Choroid plexus epithelial cell (primary cell): ENCODE measurements at places on chromosomes 13 and 19.

DNA sequence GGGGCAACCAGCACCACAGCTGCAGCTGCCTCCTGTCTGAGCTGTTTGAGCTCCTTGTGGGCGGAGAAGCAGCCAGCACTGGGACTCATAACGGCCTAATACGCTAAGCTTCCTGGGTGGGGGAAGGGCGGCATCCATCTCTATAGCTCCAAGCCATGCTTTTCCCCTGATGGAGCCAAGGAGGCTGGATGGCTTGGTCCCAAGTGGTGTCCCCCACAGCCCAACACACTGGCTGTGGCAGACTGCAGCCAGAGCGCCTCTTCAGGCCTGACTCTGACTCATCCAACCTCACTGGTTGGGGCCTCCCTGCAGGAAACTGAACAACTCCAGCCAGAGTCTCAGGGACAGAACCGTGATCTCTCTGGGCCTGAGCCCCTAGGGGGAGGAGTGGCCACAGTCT, 537.3 kb downstream of the SUCLA2 start:
- DNase-seq: peak; percentile 69

GRCh38 chr13:76942363-76942762, 5.9 kb upstream of the ACOD1 start:
- DNase-seq: no peak

DNA sequence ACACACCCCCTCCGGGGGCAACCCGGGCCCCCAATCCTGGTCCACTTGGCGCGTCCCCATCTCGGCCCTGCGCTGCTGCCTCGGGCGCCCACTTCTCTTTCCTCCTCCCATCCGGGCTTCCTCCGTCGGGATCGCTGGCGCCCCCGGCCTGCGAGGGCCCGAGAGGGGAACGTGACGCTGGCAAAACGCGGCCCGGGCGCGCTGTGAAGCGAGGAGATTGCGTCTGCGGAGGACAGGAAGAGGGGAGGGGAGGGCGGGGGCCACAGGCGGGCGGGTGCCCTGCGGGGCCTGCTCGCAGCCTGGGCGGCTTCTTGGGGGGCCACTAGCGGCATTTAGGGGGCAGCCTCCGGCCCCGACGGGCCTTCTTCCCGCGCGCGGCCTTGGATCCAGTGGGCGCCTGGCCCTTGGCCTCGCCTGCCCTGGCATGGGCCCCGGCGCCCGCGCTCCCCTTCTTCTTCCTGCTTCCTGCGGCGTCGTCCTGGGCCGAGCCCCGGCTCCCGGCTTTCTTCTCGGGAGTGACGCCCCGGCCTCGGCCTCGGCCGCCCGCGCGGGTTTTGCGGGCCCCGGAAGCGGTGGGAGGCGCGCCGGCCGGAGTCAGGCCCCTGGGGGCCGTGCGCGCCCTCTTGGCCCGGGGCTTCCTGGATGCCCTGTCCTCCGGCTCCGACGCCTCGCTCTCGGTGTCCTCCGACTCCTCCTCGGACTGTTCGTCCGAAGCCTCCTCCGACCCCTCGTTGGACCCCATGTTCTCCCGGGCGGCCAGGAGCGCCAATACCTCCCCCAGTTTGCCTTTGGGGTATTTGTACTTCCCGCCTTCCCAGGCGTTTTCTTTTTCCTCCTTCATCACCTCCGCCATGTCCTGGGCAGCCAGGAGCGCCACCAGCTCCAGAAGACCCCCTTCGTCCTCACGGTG, 2.2 kb downstream of the PNMA8B start:
- peak; percentile 34 for DNase-seq

GRCh38 chr13:49877629-49878218, 58.4 kb downstream of the SPRYD7 start:
- peak; percentile 10 for DNase-seq

DNA sequence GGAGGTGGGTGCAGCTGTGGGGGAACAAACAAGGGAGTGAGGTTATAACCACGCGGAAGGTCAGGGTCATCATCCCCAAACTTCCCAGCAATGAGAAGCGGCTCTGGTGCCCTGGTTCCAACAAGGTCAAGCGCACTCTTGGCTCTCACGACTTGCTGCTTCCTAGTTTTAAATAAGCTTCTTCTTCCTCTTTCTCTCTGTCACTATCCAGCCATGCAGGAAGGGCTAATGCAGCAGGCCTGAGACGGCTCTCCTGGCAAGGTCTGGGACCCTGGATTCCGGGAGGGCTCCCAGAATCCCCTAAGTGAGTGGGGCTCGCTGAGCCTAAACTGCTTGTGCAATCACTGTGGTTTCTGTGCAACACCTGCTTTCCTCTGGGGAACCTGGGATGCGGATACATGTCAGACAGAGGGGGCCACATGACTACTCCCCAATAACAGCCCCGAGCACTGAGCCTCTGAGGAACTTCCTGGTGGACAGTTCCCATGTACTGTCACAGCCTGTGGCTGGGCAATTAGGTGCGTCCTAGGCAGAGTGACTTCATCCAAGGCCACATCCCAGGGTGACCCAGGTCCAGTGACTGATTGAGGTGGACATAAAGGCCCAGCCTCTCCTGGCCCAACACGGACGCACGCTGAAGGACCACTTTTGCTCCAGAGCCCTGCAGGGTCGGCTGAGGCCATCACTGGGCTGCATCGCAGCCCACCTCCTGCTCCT, 24.2 kb downstream of the VRK3 start:
- DNase-seq: no peak

- no peak for DNase-seq
Measured at GRCh38 chr13:28967029-28967915, 147.1 kb downstream of the MTUS2 start.

- DNase-seq: no peak
Measured at GRCh38 chr13:112969692-112970338, 801 bp downstream of the MCF2L start.

DNA sequence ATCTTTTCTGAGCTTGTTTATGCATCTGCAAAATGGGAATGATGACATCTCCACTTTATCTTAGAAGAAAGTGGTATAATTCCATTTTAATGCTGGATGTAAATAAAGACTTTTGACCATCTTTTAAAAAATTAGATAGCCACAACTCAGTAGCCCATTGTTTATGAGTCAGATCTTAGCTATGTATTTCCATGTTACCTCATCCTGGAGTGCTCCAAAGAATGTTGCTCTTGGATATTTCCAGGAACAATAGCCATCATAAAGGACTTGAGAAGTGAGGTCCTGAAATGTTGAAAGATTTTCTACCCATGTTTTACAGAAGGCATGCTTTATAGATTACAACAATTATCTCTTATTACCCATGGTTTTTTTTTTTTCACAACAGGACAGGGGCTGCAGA, 229.3 kb upstream of the EDNRB start:
- DNase-seq: peak; percentile 59

DNA sequence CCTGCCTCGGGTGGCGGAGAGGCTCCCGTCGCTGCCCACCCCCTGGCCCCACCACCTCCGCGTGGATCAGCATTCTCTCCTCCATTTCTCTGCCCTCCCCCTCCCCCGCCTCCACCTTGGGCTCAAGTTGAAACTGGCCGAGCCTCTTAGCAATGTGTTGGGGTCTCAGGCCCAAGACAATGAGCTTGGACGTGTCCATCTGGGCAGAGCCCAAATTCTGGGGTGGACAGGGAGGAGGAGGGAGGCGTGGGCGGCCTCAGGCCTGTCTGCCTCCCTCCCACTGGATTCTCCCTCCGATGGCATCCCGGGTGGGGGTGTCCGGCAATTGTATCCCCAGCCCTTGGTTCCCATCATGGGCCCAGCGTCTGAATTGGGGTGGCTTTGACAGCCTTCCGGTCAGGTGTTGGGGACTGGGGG, 1.2 kb downstream of the CELF5 start:
- no peak for DNase-seq

DNA sequence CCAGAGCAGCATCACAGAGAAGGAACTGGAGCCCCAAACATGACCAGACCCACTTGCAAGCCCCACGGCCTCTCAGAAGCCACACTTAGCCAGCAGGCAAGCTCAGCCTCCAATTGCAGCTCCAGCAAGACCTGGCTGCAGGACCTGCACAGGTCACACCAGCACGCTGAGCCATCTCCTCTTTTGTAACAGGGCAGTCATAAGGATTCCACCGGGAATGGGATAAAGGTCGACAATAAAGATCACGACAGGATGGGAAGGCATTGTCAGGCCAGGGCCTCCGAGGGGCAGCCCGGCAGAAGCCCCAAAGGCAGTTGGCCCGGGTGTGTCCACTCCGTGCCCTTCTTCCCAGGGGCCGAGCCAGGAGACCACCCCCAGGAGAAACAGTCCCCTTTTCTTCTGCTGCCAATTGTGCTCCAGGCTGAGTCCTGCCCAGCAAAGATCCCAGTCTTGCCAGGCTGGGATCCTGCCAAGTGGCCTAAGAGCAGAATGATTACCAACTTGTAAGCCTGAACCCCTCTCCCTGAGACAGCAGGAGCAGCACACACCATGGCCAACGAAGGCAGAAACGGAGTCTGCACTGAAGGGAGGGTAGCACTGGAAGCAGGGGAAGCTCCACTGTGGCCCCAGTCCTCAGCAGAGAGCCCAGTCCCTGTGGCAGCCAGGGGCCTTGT, 12.5 kb downstream of the PEPD start:
- no peak for DNase-seq

GRCh38 chr13:30904043-30904442, 2.0 kb upstream of the MEDAG start:
- peak; percentile 64 for DNase-seq

- DNase-seq: peak; percentile 64
Measured at GRCh38 chr13:31046711-31047279, 114.3 kb downstream of the TEX26 start.

DNA sequence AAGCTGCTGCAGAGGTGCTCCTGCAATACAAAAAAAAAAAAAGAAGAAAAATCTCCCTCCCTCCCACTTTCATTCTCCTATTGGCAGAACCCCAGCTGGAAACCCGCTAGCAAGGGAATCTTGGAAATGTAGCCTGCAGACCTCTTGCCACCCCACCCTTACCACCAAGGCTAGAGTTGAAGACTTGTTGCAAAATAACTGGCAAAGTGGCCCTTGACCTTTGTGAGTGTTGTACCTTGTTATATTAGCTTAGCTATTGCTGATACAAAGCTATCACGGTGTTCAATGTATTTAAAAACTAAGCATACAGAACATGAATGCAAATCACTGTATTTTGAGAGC, 57.5 kb upstream of the KCTD4 start:
- DNase-seq: peak; percentile 52

GRCh38 chr19:15072930-15073647, 8.9 kb upstream of the OR1I1 start:
- no peak for DNase-seq

DNA sequence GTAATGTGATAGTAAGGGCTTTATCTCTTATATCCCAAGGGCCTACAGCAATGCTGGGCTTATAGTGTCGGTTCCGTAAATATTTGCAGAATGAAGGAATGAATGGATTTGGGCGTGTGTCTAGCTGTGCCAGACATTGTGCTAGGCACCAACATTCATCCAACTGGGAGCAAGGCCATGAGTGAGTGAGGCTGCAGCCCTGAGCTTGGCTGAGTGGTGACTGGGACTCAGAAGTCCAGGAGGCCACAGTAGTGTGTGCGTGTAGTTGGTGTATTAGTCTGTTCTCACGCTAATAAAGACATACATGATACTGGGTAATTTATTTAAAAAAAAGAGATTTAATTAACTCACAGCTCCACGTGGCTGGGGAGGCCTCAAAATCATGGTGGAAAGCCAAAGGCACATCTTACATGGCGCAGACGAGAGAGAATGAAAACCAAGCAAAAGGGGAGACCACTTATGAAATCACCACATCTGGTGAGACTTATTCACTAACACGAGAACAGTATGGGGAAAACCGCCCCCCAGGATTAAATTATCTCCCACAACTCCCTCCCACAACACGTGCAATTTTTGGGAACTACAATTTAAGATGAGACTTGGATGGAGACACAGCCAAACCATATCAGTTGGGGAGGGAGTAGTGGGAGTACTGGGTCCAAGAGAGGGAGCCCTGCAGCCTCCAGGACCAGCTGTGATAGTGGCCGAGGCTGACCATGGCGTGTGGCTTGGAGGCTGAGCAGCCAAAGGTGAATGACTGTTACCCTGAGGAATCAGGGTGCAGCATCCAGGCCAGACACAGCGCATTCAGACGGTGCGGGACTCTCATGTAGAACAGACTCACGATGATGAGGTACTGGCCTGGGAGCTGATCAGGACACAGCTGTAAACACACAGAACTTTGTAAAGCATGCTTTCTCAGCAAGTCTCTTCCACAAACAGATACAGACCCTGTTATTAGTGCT, 104.6 kb downstream of the TEX26 start:
- no peak for DNase-seq

DNA sequence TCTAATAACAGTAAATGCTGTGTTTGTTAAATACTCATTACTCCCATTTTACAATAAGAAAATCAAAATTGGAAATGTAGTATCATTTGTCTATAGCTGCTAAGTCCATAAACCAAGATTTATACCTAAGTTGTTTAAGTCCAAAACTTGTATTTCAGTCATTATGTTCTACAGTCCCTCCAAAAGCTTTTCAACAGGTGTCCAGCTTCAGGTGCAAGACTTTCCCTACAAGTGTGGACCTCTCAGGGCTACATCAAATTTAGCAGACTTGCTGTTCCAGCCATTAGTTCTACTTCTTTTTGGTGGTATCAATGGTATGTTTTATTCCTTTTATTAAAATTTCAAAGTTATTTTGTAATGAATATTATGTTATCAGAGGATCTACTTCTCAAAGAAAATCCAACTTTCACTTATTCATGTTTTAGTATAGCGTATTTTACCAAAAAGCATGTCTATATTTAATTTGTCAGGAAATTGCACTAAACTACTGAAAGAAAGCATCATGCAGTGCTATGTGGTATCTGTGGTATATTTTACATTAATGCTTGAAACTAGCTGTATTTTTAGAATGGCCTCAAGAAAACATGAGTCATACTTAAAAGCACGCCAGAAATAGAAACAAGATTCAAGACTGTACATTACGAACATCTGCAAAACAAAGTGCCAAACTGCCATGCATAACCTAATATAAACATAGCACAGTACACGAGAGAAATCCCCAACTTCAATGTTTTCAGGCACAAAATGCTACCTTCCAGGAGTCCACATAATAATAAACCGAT, 44.5 kb downstream of the VWA8 start:
- DNase-seq: peak; percentile 93

DNA sequence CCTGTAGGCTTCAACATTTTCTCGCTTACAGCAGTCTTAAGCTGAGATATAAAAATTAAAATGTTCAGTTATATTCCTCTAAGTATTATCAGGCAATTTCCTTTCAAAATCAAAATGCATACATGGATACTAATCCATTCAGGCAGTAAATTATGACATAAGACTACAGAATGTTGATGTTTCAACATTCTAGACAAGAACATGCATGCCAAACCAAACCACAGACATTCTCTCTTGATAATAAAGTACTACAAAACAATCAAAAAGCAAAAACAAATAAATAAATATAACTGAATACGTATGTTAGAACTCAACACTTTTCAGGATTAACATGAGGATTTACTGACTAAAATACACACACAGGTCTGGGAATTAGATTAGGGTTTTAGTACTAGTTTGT, 7.7 kb downstream of the DIS3 start:
- DNase-seq: peak; percentile 76

DNA sequence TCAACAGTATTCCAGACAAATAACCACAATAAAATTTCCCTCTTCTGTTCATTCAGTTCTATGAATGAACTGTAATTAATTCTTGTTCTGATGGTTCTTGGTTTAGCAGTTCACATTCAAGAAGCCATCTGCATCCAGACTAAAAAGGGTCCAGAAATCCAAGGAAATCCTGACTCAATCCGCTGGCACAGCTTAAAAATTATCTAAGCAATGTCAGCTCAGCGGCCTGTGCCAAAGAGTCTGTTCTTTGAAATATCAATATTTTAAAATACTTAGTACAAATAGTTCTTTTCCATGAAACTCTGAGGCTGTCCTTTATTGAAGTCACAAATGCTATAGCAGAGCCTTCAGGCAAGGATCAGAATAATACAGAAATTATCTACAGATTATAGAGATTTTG, 57.2 kb downstream of the DHRS12 start:
- no peak for DNase-seq
